ENCODE measurements at places on chromosomes 3 and 15.

GRCh38 chr3:47469616-47470015, 6.1 kb downstream of the SCAP start:
- peak; percentile 5 for DNase-seq

GRCh38 chr3:140584549-140584948, 93.3 kb upstream of the TRIM42 start:
- DNase-seq: no peak

DNA sequence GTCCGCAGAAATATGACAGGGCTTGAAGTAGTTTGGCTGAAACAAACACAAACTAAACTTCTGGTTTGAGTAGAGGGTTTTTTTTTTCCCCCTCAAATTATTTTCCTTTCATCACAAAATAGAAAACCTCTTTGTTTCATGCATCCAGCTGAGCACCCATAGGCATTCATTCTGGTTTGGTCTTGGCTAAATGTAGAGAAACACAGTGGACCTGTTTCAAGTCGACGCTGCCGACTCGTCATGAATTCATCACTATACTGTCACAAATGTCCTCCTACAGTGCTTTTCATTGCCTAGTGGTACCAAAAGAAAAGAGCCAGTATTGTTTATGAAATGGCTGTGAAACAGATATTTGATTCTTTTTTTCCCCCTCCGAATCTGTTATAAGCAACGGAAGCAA, 52.4 kb upstream of the GYG1 start:
- DNase-seq: no peak

DNA sequence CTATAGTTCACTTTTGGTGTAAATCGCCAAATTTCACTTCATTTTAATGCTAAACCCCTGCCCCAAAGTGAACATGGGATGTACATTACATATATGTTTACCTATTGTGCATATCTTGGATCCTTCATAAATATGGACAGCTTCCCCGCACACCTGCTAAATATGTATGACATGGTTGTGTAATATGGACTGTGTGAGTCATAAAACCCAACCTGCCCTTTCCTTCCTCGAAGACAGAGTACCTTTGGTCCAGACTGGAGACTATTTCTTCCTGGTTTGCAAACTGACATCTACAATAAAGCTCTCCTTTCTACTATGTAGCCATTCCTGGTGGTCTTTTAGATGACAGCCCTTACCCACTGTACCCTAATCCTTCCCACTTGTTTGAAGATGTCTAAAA, 12.4 kb downstream of the ACTC1 start:
- DNase-seq: no peak

DNA sequence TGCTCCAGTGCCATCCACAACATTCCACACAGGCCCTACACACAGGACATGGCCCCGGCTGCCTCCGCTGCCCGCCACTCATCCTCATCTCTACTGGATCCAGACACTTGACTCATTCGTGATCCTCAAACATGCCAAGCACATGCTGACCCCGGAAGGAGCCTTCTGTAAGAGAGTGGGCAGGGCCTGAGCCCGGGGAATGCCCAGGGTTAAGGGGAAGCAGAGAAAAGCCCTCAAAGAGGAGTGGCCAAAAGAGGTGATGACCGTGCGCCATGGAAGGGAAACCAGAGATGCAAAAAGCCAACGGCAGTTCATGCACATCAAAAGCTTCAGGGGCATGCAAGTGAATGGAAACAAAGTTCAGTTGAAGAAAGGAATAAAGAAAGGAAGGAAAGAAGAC, 46.1 kb downstream of the RFTN1 start:
- no peak for DNase-seq

GRCh38 chr15:26374806-26375205, 398.1 kb downstream of the GABRB3 start:
- DNase-seq: no peak
